Left renal cortex interstitium (tissue), 4 donors: ENCODE measurements at places on chromosomes 1 and 21. TPM values are rescaled to one million over a fixed set of nuclear protein-coding genes. Genes with fewer than 3 reads are reported as not detected.

GRCh38 chr1:81730881-81731280, 69.9 kb upstream of the ADGRL2 start:
- no peak for DNase-seq

GRCh38 chr1:234617986-234618736, 8.2 kb upstream of the IRF2BP2 start:
- DNase-seq: no peak

The TNNI3K gene
- 0.68 TPM for polyA plus RNA-seq

DNA sequence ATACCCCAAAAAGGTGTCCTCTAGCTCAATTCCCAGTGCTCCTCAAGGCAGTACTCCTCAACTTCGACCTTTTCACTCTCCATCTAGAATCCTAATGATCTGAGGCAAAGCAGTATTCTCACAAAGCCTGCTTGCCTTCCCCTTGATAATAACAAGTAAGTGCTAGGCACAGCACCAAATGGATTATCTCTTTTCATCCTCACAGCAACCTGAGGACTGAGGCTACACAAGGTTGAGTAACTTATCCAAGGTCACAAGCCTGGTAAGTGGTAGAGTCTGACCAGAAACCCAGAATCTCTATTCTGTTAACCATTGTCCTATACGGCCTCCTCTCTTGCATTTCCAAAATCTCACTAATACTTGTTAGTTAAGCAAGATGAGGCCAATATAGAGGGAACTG, 5.1 kb downstream of the SYDE2 start:
- DNase-seq: no peak

DNA sequence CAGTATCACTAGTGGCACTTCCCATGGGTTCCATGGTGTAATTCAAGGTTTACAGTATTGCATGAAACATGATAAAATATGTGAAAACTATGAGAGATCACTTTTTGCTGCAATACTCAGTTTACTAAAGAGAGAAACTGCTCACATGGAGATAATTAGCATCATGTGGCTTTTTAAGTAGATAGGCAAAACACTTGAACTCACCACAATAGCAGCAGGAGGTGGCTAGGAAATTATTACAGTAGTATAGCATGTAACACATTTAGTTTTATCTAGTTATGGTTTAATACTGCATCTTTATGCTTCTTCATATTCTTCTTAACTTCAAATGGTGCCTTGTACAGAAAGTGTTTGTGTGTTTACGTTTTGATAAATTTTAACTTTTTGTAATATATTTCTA, 698.5 kb upstream of the BRINP3 start:
- DNase-seq: no peak

The SLC2A5 gene
- polyA plus RNA-seq: 0.60 TPM

The RHEX gene
- polyA plus RNA-seq: 6.4 TPM
